ENCODE measurements at places on chromosomes 12 and 14.
A peak's percentile ranks its signal among the peaks of the same experiment; 100 is the strongest.

DNA sequence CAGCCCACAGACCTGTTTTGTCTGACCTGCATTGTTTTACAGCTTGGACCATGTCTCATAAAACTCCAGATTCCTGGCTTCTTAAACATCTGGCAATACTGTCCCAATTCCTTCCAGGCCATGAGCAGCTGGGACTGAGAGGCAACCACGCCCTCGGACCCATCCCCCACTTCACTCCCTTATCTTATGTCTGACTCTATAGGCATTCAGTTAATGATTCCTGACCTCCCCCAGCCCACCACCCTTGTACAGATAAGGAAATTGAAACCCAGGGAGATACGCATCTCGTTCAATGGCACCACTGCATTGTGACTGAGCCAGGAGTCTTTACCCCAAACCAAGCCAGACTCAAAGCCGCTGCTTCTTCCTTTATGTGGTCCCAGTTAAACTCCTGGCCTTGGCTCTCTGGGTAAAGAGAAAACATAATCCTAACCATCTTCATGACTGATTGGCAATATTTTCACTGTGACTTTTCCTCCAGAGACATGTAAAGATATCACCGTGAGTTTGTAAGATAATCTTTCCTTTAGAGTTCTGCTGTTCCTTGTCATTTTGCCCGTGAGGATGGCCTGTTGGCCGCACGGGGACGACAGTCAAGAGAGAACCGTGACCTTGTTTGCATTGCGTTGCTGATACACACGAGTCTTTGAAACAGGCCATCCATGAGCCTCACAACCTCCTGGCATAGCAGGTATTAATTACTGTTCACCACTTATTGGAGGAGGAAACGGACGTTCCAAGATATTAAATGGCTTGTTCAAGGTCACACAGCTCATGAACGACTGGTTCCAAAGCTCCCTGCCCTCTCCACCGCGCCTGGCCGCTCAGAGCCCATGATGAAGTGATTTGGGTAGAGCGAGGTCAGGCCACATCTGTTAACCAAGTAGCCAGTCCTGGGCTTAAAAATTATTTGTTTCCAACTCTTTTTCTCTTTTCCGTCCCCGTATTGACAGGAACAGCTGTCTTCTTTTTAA lies 39.4 kb downstream of the MAP1LC3B2 start:
- no peak for DNase-seq

DNA sequence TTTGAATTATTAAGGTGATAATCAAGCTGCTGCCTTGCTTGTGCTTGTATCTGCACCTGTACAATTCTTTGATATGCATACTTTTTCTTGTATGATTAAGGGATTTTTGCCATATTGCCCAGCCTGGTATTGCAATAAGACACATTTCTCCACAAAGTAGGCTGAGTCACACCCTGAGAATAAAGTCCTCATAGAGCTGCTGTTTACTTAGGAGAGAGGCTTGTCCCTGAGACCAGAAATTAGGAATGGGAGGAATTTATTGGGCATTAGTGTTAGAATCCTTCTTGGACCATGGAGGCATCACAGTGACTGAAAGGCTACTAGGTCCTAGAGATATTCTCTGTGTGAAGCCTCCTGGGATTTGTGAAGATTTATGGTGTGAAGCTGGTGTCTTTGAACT lies 506.8 kb upstream of the FBXO33 start:
- DNase-seq, result no peak

DNA sequence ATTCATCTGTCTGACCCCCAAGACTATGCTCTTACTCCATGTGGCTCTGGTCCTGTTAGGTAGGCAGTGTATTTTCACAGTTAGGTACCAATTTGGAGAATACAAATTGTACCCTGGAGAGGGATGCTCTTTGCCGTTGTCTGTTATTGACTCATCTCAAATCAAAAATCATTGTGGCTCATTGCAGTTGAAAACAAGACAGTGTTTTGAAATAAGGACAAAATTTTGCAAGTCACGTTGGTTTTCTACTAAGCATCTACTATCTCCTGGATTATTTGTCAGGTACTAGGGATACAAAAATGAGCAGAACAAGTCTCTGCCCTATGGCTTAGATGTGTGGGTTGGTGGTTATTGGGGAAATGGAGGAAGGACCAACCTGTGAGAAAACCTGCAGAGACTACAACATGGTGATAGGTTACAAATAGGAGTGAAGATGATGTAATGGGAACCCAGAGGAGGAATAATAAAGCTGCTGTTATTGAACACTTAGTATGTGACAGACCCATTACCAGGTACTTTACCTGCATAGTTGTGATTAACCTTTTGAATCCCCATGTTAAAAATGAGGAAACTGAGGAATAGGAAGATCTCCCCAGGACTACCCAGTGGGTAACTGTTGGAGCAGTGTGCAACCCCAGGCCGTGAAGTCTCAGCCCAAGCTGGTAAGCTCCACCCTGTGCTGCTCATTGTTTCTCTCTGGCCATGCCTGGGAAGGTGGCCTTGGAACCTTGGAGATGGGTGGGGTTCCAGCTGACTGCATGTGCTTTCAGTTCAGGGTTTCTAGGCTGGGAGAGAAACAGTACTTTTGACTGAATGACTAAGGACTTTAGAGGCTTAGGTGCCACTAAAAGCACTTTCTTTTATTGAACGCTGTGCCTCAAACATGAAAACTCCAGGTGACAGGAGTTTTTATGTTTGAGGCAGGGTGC lies 72.9 kb upstream of the SRSF5 start:
- DNase-seq, result no peak

DNA sequence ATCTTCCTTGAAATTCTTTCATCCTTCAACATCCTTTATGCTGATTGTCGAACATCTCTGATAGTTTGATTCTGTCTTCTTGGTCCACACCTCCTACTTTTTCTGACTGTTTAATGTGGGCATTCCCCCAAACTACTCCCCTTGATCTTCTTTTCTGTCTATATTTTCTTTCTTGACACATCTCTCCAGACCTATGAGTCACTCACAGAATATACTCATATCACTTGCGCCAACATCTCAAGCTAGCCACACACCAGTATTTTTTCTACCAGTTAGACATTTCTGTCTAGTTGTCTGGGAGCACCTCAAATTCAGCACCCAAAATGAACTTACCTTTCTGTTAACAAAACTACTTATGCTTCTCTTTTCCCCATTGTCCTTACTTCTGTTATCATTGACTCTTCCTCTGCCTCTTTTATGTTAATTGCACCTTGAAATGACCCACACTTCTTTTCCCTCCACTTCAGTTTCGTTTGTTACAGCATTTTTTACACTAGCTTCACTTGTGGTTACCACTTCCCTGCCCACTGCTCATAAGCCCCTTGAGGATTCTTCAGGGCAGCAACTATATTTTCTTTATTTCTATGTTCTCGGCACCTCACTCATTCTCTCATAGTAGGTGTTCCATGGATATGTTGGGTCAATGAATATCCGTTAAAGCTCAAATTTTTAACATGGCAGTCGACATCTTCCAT lies 33.5 kb downstream of the TSHR start:
- DNase-seq, result no peak

- no peak for DNase-seq
Measured at GRCh38 chr12:27344246-27344645, 11.6 kb downstream of the BMAL2 start.

DNA sequence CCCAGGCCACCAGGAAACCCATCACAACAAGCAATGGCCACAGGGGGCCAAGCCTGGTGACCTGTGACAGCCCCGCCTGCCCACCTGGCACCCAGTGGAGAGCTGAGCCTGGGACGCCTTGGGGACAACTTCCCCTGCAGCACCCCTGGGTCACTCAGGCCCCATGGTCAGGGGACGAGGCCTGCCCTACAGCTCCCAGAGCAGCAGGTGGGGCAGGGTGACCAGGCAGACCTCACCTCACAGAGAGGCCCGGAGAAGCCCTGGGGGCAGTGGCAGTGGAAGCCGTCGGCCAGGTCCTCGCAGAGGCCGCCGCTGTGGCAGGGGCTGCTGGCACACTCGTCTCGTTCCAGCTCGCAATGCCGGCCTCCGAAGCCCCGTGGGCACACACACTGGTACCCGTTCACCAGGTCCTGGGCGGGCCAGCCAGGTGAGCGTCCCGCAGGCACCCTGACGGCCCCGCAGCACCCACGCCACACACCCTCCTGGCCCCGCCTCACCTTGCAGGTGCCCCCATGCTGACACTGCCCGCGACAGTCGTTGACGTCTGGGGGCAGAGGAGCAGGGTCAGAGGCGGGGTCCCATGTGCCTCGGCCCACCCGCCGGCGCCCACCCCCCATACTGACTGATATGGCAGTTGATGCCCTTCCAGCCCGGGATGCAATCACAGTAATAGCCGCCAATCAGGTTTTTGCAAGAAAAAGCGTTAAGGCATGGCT lies 18.1 kb downstream of the JAG2 start:
- no peak for DNase-seq

DNA sequence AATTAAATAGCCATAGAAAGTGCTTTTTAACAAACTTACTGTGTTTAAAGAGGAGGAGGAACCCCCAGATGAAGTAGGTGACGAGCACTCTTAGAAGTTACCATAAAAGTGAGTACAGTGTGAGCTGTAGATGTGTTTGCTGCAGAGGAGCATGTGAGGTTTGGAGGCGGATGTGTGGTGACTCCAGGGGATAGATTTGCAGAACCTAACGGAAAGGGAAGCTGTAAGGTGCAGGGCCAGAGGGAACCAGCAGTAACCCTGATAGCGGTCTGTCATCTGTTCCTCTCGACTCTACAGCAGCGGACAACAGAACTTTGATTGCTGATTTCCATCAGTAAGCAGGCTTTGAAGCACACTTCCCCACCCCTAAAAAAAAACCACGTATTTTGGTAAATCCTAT lies 5.2 kb downstream of the CALM1 start:
- DNase-seq, result no peak

DNA sequence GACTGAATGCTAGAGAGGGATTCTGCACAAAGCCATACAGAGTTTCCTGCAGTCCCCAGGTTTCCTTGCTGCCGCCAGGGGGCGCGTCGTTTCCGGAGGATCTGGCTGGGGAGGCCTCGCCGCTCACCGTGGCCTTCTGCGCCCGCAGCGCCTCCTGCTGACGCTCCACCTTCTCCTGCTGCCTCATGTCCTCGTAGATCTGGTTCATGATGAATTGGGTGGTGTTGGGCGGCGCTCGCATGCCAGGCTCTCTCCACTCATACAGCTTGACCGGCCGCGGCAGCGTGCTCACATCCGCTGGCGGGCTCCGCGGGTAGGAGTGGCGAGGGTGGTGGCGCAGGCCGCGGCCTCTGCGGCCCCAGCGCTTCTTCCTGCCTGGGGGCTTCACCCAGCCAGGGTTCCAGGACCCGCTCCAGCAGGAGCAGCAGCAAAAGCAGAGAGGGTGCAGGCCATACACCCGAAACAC lies 987 bp downstream of the CCER1 start:
- no peak for DNase-seq

DNA sequence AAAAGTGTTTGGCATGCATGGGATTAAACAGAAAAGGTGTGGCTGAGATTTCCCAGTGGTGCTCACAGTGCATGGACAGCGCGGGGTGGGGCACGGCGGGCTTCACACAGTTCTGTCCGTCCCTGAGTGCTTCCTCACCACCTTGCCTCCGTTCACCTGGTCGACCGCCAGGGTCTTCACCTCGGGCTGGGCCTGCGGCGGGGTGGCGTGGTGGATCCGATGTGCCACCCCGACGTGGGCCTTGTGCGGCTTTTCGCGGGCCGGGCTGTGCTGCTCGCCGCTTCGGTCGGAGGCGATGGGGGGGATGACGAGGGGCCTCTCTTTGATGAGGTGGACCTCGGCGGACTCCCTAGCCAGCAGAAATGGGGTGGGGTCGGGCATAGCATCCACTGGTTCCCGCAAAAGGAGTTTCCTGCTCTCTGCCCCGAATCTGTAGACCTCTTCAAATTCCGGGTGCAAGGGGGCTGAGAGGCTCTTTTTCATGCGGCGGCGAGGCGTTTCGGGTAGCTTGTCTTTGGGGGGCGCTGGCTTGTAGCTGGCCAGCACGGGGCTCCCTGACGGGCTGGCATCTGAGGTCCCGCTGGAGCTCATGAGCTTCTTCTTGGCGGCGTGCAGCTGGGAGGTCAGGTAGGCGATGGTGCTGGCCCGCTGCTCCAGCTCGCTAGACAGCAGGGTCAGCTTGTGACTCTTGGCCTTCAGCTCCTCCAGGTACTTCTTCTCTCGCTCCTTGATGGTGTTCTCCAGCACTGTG lies 35.5 kb downstream of the CCDC92 start:
- no peak for DNase-seq

DNA sequence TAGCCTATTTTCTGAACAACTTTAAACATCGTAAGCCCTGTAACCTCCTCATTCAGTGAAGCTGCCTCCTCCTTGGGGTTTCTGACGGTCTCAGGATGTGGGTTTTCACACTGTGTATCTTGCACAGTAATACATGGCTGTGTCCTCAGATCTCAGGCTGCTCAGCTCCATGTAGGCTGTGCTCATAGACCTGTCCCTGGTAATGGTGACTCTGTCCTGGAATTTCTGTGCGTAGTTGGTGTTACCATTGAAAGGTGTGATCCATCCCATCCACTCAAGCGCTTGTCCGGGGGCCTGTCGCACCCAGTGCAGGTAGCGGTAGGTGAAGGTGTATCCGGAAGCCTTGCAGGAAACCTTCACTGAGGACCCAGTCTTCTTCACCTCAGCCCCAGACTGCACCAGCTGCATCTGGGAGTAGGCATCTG lies 980.5 kb downstream of the TMEM121 start:
- peak; percentile 41 for DNase-seq

GRCh38 chr12:2583642-2584401 lies 210.9 kb upstream of the FKBP4 start:
- no peak for DNase-seq

DNA sequence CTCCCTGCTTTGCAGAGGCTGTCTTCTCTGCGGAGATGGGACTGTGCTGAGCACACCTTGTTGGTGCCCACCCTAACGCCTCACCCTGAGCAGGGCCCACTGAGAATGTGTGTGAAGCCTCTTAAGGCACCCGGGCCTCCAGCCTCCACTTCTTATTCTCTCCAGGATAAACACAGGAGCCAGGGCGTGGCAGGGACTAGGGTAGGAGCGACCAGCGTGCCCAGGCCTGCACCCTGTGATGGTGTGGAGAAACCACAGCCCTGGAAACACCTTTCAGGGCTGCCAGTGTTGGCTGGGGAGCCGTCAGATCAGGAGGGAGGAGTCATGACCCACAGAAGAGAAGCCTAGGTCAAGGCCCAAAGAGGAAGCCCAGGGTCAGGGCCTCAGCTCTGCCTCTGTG lies 41.3 kb downstream of the VDR start:
- DNase-seq, result no peak

DNA sequence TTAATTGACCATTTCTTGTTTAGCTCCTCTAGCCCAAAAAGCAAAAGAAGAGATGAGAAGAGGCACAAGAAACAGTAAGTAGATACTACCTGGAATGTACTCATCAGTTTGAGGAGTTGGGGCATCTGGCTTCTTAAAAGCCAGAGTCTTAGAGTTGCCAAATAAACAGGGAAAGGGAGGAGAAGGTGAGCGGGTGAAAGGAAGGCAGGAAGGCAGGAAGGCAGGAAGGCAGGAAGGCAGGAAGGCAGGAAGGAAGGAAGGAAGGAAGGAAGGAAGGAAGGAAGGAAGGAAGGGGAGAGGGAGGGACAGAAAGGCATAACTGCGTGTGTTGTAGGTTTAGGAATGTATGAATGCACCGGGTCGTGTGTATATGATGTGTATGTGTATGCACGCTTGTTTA lies 56.7 kb upstream of the HSPB8 start:
- DNase-seq, result no peak
